Stimulated activated CD8-positive, alpha-beta memory T cell treated with anti-CD3 and anti-CD28 coated beads, Interleukin-4, amount 100 ng/mL, for 1 hour (primary cell): ENCODE measurements at places on chromosomes 13 and 19.

GRCh38 chr13:114023716-114024602 is 50.1 kb upstream of the C13orf46 start:
- DNase-seq, result no peak

GRCh38 chr13:73417012-73417615 is 358.3 kb downstream of the KLF5 start:
- no peak for DNase-seq

- no peak for DNase-seq
Measured at GRCh38 chr13:27926644-27927434, 7.0 kb downstream of the PDX1 start.

DNA sequence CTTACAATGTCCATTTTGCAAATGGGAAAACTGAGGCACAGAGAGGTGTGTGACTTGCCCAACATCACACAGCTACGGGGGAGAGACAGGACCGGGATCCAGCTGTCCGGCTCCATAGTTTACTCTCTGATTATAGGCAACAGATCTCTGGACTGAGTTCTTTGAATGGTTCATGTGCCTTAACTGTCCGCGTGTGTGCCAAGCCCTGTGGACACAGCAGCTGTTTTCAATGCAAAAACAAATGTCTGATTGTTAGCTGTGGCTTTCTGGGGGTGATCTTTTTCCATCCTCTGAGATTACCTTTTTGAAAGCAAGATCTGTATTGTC is 94.1 kb downstream of the KL start:
- no peak for DNase-seq

DNA sequence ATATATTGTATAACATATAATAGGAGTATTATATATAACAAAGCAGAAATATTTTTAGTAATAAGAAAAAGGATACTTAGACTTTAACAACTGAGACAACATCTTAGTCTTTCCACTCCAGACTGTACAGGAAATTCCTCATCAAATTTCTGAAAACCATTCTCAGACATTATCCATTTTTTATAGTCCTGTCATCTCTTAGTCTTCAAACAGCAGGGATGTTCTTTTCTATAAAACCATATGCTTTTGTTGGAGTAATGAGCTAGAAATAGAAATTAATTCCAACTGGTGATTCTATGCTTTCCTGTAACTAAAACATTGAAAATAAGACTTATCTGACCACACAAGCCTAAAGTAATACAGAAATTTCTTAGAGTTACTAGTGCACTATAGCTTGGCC is 82.2 kb upstream of the CSNK1A1L start:
- DNase-seq, result no peak

GRCh38 chr13:24096659-24097058 is 63.9 kb upstream of the SPATA13 start:
- no peak for DNase-seq

GRCh38 chr13:98315466-98315865 is 138.4 kb upstream of the RNF113B start:
- DNase-seq, result no peak

DNA sequence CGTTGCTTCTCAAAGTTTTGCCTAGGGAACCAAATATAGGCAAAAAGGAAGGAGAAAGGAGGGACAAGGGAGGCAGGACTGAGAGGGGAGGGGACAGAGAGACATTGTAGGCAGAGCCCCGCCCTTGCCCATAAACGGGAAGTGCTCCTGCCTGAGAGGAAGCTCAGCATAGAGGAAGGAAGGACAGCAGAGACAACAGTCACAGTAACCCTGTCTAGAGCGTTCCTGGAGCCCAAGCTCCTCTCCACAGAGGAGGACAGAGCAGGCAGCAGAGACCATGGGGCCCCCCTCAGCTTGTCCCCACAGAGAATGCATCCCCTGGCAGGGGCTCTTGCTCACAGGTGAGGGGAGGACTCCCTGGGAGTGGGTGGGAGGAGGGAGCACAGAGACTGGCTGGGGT is at the start of gene CEACAM21:
CEACAM21 (plus strand) TSS at position 169 of the 400 bp plus-strand sequence; CDS start at position 278, 109 bp downstream.
- DNase-seq, result no peak

- DNase-seq, result no peak
Measured at GRCh38 chr13:23722726-23723453, 152.7 kb downstream of the TNFRSF19 start.

GRCh38 chr19:45883586-45883880 is 2.4 kb downstream of the IRF2BP1 start:
- no peak for DNase-seq

GRCh38 chr19:18135712-18136584 is 17.0 kb upstream of the PIK3R2 start:
- DNase-seq, result no peak

GRCh38 chr13:112245179-112245724 is 130.9 kb upstream of the SPACA7 start:
- DNase-seq, result no peak

- no peak for DNase-seq
Measured at GRCh38 chr19:46020819-46021125, 2.1 kb downstream of the PGLYRP1 start.

DNA sequence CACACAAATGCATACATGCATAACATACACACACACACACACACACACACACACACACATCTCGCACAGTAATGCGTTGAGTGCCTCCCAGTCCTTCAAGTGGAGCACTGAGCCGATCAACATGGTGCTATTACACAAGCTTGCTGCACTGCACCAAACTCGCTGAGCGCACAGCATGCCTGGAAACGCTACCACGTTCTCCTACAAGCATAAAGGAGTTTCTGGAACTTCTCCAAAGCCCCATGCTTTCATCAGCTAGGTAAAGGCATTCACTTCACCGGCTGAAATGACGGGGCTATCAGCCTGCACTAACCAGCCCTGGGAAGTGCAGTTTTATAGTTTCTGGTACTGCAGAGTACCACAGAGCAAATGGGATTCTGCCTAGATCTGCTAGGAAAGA is 92.7 kb downstream of the FGF14 start:
- DNase-seq, result no peak

GRCh38 chr13:44093607-44094564 is 214.2 kb downstream of the LACC1 start:
- no peak for DNase-seq

DNA sequence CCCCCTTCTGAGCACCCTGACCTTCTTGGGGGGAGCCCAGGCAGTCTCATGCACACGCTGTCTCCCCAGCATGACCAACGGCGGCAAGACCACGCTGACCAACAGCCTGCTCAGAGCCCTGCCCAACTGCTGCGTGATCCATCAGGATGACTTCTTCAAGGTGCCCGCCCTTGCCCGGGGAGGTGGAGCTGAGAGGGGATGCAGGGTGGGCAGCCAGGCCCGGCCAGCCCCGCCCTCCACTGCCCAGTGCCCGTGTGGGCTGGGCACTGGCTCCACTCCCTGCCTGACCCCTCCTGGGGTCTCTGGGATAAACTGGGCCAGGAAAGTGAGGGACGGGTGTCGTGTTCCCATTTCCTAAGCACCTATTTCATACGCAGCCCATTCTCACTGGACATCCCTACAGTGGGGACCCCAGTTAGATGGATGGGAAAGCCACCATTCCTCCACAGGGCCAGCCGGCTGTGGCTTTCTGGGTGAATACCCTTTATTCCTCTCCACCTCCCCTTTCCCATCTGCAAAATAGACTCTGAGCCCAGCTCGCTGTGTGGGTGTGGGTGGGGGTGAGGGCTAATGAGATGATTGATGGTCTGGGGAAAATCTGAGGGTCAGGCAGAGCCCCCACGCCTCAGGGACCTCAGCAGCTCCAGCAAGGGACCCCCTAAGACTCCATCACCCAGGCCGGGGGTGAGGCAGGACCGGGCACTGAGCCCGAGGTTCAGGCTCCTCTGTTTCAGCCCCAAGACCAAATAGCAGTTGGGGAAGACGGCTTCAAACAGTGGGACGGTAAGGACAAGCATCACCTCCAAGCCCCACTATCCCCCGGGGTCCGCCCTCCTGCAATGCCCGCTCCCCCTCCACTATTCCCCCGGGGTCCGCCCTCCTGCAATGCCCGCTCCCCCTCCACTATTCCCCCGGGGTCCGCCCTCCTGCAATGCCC is 3.9 kb downstream of the NMRK2 start:
- no peak for DNase-seq

GRCh38 chr19:41804336-41804735 is 7.9 kb downstream of the CEACAM3 start:
- no peak for DNase-seq

GRCh38 chr19:32091241-32091640 is 254.2 kb upstream of the ZNF507 start:
- DNase-seq, result no peak

DNA sequence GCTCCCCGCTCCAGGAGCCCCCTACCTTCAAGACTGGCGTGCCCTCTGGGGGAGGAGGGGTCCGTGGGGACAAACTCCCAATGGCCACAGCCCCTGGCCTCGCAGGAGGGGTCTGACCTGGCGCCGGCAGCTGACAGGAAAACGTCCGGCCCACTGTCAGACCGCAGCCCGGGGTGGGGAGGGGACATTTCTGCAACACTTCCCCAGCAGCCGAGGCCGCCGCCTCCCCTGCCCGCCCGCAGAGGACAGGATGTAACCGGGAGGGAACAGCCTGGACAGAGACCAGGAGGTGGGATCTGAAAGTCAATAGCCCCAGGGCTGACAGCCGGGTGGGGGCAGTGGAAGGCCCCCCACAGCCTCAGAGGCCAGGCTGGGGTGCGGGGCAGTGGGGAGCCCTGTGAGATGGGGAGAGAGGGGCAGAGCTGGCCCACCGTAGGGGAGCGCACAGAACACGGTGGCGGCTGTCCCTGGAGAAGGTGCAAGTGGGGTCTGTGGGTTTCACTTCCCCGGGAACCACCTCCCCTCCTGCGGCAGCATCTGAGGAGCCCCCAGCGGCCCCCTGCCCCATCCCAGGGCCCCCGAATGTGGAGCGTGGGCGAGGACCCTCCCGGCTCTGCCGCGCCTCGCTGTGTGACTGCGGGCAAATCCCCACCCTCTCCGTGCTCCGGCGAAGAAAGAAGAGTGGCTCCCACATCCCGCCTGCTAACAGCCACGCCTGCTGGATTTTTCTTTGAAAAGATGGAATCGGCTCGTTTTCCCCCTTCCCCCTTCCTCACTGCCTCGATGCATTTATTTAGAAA is at the start of gene PEAK3:
PEAK3 (minus strand) TSS at position 114 of the 800 bp plus-strand sequence. CDS start 1,244 bp downstream, outside the sequence.
- DNase-seq, result no peak

DNA sequence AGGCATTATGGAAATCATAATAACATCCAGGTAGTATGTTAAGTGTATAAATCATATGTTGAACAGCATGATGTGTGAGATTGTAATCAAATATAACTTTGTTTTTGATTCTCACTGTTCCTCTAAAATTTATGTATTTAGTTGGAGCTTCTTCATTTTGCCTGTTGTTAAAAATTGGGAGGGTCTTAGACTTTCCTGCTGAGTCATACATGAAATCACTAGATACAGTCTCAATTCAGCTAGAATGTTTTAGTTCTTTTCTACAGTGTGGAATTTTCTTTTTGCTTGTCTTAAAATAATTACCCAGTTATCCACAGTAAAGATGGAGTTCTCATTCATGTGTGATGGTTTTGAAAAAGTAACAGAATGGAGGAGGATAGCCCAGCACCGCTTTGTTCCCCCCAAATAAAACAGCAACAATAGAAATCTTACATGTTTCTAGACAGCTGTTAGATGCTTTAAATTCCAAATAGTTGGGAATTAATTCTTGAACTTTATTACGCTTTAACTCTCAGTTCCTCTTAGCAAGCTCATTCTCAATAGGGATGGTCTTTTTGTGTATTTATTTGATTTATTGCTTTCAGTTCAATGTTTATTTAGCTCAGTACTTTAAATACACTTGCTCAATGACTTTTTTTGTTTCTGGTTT is 109.5 kb downstream of the PDS5B start:
- no peak for DNase-seq

DNA sequence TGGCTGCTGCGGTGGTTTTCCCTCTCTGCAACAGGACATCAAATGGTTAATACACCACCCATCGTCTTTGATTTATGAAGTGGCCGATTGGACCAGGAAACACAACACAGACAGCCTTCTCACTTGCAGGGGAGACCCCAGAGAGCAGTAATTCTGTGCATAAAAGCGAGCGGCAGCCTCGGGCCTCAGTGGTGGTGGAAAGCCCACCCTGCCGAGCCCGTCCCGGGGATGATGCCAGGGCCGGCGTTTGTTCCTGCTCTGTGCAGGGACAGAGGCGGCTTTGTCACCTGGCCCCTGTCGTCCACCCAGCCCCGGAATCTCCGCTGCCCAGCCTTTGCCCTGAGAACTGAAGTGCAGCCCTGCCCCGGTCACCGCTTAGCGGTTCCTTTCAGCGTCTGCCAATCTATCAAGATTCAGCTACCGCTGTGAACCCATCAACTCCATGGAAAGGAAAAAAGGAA is 184.4 kb downstream of the TSHZ3 start:
- DNase-seq, result no peak

DNA sequence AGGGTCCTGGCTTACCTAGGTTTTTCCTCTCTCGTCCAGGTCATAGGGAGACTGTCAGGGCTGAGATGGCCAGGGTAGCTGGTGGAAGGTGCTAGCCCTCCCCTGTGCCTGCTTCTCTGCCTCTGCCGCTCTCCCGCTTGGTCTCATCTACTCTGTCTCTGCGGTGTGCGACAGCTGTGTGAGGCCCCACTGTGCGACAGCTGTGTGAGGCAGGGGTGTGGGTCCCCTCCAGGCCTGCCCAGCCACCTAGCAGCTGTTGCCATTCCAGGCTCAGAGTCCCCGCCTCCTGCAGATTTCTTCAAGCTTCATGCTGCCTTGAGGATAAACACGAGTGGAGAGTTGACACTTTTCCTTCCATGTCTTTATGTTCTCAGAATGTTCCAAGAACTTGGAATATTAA is 53.0 kb downstream of the ARHGEF7 start:
- DNase-seq, result no peak

GRCh38 chr13:60494296-60494695 is 97.3 kb downstream of the TDRD3 start:
- DNase-seq, result no peak

DNA sequence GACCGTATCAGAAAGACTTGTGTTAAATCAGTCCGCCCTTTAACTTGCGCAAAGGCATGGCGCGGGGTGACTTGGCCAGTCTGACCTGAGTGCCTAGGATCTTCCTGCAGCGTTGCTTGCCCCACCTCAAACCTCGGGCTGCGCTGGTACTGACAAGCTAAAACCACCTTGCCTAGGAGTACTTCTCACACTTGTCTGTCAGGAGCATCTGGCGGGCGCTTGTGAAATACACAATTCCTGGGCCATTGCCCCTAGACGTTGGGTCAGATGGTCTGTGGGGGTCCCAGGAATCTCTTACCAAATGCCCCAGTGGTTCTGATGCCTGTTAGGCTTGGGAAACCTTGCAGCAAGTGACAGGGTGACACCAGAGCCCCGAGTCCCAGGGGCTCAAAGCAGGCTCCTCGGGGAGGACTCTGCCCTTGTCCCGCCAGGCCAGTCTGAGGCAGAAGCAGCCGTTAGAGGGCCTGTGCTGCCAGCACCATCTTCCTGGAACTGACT is 12.9 kb downstream of the CEBPG start:
- DNase-seq, result no peak

GRCh38 chr19:3503036-3503572 is 2.6 kb upstream of the DOHH start:
- no peak for DNase-seq
